ENCODE measurements at places on chromosomes 4 and X.

DNA sequence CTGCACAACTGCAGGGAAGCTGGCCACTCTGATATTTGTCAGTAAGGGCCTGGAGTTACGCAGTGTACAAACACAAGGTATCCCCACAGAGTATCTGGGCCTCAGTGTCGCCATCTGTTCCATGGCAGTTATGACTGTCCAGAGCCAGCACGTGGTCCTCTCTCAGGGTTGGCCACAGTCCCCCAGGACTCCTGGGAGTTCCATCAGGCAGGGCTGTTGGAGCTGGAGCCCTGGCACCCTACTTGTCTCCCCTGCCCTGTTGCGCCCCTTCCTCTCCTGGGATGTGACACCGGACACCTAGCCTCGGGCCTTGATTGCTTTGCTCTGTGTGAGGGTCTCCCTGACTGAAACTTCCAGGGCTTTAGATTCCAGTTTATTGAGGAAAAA lies 8.4 kb downstream of the HTRA3 start:
- DNase-seq: no peak

- no peak for DNase-seq
These were observed 265.1 kb upstream of the FAM241A start for GRCh38 chr4:111880116-111880515.

DNA sequence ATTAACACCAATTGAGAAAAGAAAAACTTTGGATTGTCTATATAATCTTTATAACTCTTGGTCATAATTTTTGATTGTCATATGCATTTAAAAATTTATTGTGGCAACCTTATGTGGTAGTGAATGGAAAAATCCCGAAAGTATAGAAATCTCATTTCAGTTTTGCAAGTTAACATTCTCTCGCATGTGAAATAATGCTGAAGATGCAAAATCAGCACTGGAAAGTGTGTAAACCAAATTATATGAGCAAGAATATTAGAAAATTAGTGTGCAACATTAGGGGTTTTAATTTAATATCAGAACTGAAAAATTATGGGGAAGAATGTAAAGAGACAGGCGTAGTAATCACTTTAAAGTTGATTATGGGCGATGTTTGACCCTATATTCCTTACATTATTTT lies 1472.8 kb downstream of the PCDH7 start:
- no peak for DNase-seq

DNA sequence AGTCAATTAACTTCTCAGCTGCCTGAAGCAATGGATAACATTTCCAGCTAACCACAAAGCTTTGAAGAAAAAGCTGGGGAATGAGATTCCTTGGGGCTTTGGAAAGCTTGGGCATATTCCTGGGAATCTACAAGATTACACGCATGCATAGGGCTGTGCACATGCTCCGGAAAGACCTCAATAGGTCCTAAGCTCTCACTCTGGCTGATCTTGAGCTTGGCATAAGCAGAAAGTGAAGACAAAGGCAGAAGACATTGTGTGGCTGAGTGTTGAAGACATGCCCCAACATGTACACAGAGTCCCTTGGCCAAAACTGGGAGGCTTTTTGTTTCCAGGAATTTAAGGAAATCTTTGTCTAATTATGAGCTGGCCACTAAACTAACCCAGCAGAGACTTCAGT lies 31.2 kb downstream of the ATG4A start:
- no peak for DNase-seq

- DNase-seq: no peak
These were observed 403.0 kb upstream of the CNKSR2 start for GRCh38 chrX:20971250-20971649.

DNA sequence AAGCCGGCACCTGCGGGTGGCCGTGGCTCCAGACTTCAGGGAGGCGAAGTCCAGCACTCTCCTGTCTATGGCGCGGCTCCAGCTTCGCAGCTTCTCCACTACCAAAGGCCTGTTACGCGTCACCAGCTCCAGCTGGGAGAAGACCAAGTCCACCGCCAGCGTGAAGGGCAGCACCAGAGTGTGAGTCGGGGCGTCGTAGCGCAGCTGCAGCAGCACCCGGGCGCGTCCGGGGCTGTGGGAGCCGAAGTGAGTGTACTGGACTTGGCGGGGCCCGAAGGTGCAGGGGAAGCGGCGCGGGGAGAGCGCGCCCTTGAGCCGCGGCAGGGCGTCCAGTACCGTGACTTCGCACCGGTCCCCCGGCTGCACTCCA lies 444 bp downstream of the FREM3 start:
- no peak for DNase-seq

DNA sequence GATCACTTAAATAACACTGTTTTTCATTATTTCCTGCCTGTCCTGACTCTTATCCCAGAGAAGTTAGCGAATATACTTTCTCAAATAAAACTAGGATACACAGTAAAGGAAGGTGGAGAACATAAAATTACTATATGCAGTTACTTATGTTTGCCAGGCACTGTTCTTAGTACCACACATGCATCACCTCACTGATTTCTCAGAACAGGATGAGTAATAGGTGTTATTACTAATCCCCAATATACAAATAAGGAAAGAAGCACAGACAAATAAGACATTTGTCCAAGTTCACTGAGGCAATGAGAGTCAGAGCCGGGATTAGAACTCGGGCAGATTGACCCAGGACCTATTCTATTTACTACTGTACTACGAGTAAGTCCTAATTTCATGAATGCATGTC lies 91.7 kb downstream of the CORIN start:
- DNase-seq: no peak

GRCh38 chr4:189376901-189377300 lies 563.8 kb upstream of the FRG1 start:
- DNase-seq: no peak

GRCh38 chrX:129979207-129979920 lies 3.1 kb upstream of the BCORL1 start:
- no peak for DNase-seq

DNA sequence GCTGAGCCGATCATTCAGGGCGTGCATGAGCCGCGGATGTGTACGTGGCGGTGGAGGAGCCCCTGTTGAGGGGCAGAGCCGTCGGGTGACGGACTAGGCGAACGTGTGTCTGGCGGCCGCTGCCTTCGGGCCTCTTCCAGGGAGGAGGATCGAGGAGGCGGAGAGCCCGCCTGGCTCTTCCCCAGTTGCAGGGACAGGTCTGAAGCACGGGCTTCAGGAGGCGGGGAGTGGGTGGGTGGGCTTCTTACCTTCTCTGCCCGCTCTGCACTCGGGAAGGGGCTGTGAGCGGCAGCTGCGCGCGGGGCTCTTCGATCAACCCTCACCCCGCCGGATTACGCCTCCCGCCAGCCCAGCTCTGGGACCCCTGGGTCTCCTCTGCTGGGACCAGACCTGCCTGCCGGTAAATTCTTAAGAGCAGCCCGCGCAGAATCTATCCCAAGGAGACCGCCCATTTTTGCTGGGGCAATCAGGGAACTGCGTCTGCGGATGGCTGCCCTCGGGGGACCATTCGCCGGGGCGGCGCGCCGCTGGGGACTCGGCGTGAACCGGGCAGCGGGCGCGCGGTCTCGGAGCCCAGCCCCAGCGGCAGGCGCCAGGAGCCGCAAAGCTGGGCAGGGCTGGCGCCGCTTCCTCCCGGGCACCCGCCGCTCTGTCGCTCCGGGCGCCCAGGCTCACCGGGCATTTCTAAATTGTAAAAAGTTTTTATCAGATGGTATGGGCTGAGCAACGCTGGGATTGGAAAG lies 4.9 kb downstream of the PLAC8 start:
- DNase-seq: no peak

GRCh38 chr4:14767142-14767541 lies 235.1 kb upstream of the CPEB2 start:
- DNase-seq: no peak

GRCh38 chr4:185532795-185533324 lies 2.4 kb downstream of the PDLIM3 start:
- no peak for DNase-seq

- no peak for DNase-seq
These were observed 41.9 kb downstream of the WWC2 start for GRCh38 chr4:183140911-183141320.

DNA sequence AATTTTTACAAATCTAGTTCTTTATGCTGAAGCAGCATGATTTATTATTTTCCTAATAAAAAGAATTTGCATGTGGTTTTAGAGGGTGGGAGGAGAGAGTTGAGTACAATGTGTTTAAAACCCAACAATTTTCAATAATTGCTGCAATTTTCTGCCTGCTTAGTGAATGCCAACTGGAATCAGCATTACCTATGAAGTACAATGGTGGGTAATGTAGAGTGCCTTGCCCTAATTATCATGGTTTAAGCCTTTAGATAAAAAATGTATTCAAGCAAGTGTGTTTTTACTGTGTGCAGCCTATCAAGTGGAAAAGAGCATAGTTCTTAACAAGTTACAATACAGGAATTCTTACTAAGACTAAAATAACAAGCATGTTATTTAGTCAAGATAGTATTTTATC lies 77.9 kb upstream of the ANKRD50 start:
- no peak for DNase-seq

- DNase-seq: no peak
These were observed 182.7 kb downstream of the KDR start for GRCh38 chr4:54942721-54943120.

GRCh38 chrX:38627683-38628082 lies 66.3 kb downstream of the TSPAN7 start:
- no peak for DNase-seq

DNA sequence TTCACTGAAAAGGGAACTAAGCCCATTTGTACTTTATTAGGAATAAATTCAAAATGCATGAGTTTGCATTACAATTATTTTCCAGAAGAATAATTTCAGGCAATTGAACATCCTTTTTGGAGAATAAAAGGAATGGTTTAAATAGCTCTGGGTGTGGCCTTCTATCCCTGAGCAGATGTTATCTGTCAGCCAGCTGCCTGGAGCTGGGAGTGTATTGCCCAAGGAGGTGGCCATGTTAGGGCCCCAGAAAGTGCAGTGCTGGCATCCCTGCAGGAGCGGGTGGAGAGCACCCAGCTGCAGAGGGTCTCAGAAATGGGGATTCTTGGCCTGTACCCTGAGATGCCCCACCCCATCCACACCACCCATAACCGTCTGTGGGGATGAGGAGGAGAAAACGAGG lies 21.6 kb upstream of the VEGFD start:
- DNase-seq: no peak

DNA sequence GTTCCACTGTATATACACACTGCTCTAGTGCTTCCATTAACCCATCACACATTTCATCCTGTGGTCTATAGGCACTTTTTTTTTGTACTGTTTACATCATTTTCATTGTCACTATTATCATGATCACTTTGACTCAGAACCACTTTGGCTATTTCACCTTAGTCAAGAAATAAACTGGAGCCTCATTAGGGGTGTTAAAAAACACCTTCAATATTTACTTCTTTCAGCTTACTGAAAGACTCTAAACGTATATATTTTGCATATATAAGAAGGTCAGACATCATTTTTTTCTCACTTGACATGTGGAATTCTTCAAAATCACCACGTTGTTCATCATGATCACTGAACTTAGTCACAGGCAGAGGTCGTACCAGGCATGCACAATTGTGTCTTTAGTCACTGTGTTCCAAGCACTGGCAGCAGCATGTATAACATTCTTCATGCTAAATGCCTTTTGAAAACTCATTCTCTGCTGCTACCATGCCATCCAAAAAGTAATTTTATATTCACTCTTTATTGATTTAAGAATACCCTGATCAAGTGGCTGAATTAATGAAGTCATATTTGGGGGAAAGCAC lies 229.2 kb upstream of the ARSJ start:
- no peak for DNase-seq

GRCh38 chr4:11250510-11250909 lies 178.2 kb downstream of the HS3ST1 start:
- DNase-seq: no peak

- DNase-seq: no peak
These were observed 64.5 kb downstream of the ARL9 start for GRCh38 chr4:56570041-56570440.

DNA sequence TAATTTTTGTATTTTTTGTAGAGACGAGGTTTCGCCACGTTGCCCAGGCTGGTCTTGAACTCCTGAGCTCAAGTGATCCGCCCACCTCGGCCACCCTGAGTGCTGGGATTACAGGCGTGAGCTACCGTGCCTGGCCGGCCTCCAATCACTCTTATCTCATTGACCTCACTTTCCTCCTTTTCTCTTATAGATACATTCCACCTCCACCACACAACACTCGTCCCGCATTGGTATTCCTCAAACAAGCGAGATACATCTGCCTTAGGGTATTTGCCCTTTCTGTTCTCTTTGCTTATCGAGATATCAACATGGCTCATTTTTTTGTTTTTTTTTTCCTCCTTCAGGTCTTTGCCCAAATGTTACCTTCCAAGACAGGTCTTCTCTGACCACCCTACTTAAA lies 1.8 kb upstream of the PRPS1 start:
- no peak for DNase-seq

GRCh38 chrX:8010105-8010504 lies 82.9 kb upstream of the PNPLA4 start:
- DNase-seq: no peak

GRCh38 chr4:24470666-24471485 lies 113.5 kb downstream of the DHX15 start:
- no peak for DNase-seq

GRCh38 chr4:126701756-126702155 lies 931.0 kb upstream of the INTU start:
- no peak for DNase-seq

DNA sequence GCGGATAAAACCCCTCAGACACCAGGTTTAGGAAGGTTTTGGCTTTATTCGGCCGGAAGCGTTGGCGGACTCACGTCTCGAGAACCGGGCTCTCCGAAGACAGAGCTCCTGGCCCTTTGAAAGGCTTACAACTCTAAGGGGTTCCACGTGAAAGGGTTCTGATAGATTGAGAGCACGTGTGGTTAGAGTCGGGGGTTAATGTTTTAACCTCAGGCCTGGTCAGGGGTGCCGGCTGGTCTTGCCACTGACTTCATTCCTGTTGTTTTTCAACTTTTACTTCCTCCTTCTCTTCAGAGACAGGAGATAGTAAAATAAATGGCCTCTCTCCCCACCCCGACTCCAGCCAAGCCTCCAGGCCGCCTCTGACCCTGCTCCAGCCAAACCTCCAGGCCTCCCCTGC lies 4.7 kb upstream of the ASMT start:
- no peak for DNase-seq

- DNase-seq: peak; percentile 19
These were observed 17.0 kb upstream of the TMEM154 start for GRCh38 chr4:152696764-152697261.

- no peak for DNase-seq
These were observed 18.8 kb downstream of the TLR6 start for GRCh38 chr4:38837849-38838248.

GRCh38 chr4:26525136-26525770 lies 35.0 kb upstream of the CCKAR start:
- no peak for DNase-seq

DNA sequence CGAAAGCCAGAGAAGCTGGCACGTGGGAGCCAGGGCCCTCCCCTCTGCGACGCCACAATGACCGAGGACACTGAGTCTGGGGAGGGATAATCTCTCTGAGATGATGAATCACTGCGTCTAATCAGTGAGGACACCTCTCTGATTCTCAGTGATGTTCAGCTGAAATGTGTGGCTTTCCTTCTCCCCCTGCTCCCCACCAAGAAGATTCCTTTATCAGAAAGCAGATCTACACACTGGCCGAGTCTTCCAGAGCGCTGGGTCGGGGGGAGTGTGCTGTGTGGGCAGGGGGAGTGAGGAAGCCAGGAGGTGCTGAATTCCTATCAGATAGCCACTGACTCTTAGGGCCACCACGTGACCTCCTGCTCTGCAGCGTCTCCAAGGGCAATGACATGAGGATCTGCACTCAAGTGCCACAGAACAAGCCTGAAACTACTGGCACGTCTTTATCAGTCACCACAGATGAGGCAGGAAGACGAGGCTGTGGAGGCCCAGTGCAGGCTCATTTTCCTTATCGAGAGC lies 89.2 kb downstream of the GATB start:
- no peak for DNase-seq

GRCh38 chrX:115571712-115572111 lies 10.7 kb downstream of the PLS3 start:
- DNase-seq: no peak

All from activated CD8-positive, alpha-beta memory T cell treated with anti-CD3 and anti-CD28 coated beads for 48 hours (primary cell).